ENCODE measurements at places on chromosomes 12 and 14.

- DNase-seq = no peak
Observed at GRCh38 chr14:55192054-55192621, 753 bp upstream of the DLGAP5 start.

GRCh38 chr14:73606271-73606670, 6.0 kb upstream of the ACOT6 start:
- no peak for DNase-seq

DNA sequence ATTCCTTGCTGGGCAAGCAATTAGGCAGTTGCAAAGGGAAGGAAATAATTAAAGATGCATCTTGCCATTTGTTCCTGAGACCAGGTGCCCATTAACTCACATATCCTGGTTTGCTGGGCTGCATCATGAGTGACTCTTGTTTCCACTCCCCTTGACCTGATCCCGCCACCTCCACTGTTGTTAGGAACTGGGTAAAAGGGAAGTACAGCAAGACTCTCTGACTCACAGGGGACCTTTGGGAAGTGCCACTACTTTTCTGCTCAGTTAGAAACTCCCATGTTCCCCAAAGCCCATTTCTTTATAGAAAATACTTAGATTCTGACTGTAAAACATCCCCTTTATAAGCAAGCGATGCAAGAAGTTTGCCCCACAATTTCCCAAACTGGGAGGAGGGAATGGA, 186.0 kb upstream of the BCL2L14 start:
- no peak for DNase-seq

DNA sequence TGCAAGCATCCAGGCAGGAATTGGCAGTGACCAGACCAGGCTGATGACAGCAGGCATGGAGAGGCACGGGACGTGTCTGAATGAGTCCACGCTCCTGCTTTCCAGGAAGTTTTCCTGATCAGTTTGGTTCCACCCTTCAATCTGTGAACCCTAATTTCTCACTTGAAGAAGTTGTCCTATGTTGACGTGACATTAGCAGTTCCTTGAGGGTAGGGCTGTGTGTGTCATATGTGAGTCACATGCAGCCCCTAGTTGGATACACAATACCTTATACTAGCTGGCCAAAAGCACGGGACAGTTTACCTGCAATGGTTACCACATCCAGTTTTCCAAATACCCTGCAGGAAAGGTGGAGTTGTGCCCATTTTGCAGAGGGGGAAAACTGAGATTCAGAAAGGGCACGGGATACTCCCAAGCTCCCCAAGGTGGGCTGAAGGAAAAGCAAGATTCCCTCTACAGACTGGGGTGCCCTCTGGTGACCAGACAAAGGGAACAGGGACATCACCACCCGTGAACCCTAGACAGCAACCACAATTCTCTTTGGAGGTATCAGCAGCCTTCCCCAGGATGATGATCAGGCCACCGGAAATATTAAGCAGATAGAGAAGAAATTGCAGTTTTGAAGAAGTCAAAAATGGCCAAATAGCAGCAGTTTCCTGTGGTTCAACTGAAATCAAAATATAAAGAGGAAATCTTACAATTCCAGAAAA, 194.5 kb downstream of the PHETA1 start:
- no peak for DNase-seq

- no peak for DNase-seq
Observed at GRCh38 chr12:15731940-15732339, 57.2 kb downstream of the EPS8 start.

DNA sequence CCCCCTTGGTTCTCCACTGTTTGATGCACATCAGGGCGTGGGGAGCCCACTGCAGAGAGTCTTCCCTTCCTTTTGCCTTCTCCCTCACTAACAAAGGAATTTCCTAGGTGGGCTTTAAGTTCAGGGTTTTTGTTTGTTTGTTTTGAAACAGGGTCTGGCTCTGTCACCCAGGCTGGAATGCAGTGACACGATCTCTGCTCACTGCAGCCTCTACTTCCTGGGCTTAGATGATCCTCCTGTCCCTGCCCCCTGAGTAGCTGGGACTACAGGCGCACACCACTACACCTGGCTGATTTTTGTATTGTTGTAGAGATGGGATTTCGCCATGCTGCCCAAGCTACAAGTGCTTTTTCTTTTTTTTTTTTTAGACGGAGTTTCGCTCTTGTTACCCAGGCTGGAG, 33.8 kb downstream of the EP400 start:
- DNase-seq = no peak

DNA sequence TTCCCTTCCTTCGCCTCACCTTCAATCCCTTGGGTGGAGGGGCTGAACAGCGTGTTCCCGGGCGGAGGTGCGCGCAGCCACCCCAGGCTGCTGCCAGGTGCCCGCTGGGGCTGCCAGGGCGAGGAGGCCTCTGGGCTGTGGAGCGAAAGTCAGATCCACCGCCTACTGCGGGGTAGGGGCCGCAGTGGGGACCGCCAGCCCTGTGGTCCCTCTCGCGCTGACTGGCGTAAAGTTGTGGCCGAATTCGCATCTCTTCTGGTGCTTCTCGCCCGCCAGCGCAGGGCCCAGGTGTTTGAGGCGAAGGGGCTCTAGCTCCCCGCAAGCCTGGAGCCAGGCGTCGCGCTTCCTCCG, 6.9 kb upstream of the HOXC4 start:
- no peak for DNase-seq

DNA sequence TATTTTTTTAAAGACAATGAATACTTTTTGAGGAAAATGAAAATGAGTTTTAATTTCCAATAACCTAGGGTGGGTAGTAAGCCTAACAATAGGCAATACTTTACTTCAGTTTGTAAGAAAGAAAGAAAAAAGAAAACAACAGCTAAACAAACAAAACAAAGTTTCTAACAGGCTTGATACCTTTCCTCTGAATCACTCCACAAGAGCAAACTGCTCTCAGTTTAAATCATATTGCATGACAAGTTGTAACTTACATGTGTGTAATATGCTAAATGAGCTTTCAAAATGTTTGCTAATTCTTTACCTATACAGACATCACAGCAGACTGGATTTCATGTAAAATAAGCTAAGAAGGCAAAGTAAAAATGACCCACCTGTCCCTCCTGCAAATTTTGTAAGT, 6.7 kb upstream of the LMO3 start:
- no peak for DNase-seq

DNA sequence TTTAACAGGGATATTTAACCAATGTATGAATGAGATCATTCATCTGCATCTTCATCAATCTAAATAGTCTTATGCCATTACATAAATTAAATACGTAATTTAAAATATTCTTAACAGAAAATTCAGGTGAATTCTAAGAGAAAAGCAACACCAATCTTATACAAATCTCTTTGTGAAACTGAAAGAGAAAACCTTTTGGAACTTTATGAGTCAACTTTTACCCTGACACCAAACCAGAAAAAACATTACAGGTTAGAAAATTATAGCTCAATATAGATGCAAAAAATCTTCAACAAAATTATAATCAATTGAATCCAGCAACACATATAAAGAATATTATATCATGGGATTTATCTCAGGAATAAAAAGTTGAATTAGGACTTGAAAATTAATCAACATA, 3.4 kb downstream of the GLIPR1L1 start:
- DNase-seq = no peak

DNA sequence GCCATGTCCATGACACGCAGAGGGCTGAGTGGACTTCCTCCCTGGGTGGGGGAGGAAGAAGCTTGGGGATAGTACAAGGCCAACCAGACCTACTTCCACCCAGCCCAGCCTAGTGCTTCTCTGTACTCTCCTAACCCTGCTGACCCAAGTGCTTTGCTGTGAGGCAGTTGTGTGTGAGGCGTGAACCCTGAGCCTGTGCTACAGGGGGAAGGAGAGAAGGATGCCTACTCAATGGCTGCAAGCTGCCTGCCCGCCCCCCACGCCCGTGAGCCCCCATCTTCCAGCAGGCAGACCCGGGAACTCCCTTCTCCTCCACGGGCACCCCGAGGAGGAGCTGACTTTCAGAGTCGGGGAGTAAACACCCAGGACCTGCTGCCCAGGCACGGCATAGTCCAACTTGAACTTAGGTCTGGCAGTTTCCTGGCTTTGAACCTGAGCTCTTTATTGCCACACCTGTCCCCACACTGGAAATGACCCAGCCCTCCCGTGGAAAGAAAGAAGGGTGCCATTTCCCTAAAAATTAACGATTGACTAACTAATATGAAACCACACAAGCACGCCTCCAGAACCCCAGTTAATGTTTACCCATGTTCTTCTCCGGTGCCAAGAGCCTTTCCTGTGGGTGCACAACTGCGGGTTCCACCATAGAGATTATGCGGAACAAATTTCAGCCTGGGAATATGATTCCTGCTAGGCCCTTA, 10.8 kb downstream of the ALDH2 start:
- DNase-seq = no peak

DNA sequence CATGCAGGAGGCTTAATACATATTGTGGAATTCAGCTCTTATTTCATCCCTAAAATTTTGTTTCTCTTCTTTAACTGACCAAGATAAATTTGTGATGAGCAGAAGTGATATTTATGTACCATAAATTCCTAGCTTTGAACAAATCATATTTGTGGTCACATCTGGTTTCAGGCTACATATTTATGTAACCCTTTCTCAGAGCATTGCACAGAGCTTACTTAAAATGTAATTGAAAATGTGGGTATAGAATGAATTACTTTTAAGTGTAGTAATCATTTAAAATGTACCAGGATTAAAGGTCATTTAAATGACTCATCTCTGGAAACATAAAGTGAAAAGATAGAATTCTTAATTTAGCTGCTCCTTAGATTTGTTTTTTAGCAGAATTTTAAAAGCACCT, 129.9 kb upstream of the FRMD6 start:
- no peak for DNase-seq

DNA sequence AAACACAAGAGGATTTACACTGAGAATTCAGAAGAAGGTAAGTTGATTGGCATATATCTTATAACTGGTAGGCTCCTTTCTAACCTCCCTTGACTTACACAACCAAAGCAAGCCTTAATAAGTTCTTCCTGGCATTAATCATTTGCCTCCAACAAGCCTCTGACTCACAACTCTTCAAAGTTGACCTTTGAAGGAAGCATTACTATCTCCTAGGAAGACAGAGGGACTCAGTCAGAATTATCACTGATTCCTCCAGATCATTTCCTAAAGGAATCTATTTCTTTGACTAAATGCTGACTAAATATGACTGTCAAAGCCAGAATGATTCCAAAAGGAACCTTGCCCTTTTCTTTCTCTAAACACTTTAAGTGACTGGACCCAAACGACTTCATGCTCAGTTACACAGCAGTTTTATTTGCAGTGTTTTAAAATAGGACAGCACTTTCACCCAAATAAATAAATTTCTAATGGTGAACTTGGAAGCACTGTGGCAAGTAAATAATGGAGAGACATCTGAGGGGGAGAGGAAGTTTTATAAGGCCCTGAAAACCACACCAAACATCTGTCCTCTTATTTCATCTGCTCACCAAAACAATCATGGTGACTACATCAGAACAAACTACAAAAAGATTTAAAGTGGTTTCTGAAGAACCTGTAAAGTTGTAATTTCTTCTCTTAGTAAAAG, 128.2 kb downstream of the KLHL28 start:
- DNase-seq = no peak

GRCh38 chr12:7269273-7269672, 34.6 kb upstream of the ACSM4 start:
- DNase-seq = no peak

DNA sequence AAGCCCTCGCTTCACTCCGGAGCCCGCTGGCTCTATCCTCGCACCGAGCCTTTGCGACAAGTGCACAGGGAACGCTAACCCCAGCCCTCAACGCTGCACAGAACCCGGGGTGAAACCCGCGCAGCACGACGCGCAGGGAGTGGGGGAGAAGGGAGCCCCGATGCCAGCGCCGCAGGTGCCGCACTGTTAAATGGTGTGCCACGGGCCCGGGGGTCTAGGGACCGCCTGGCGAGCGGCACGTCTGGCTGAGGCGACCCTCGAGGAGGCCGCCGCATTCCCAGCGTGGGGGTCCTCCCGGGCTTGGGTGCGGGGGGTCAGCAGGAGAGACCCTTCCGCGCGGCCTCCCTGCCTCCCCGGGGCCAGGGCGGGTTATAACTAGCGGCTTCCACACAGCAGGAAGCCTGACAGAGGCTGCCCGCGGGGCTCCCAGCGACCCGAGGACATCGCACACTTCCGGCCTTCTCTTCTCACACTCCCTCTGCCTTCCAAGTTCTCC, 23.8 kb upstream of the LRTM2 start:
- DNase-seq = peak; percentile 30

DNA sequence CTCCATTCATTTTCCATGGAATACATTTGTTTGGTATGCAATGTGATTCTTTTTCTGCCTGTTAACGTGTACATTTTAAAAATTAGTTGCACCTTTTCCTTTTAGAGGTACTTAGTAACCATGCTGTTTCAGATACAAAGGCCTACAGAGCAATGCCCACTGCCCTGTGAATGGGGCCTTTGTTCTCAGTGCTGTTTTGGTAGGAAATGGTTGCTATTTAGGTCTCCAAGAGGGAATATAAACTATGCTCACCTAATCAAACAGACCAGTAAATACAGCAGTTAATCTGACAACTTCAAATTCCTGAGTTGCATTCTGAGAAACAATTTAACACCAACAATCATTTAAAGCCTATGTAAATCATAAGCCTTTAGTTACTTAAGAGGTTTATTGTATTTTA, 188.7 kb downstream of the BCAT1 start:
- DNase-seq = no peak

DNA sequence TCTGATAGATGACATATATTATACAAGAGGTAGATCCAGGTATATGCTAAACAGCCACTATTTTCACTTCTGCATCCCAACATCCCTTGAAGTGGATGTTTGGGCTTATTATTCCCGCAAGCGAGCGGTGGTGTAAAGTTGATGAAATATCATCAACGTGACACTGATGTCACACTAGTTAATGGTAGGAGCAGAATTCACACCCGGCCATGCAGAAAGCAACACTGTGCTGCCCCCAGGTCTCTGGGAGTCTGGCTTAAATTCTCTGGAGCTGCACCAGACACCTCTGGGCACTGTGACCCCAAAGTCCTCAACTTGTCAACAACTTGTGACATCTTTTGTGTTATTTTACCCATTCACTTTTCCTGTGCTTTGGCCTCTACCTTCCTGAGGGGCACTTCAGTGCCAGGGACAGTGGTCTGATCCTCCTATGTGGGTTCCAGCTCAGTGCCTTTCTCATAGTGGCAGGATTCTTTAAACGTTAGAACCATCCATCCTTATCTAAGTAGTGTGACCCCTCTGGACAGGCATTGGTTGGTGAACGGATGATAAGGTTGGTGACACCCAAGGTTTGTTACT, 952 bp downstream of the DRAM1 start:
- DNase-seq = no peak

GRCh38 chr12:112788205-112788604, 3.3 kb upstream of the RPH3A start:
- no peak for DNase-seq

DNA sequence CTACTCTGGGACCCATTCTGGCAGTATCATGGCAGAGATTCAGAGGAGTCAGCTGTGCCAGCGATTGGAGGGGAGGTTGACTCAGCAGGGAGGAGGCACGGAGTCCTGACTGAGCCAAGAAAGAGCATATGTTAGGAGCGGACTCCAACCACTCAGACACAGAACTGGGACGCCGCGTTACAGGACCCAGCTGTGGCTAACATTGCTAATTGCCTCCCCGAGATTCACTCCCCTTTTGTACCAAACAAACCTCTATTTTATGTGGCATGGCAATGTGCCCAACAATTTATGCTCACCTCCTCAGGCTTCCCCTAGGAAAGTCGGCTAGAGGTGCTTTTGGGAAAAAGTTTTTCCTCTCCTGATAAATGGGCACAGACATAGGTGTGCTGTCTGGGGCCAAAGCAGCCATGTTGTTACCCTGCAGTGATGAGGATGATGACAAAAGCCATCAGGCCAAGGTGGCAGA, 15.2 kb upstream of the CLIP1 start:
- DNase-seq = no peak

Data from stimulated activated CD8-positive, alpha-beta memory T cell treated with anti-CD3 and anti-CD28 coated beads, Interleukin-7, amount 100 ng/mL, for 4 hours (primary cell).